ENCODE measurements at places on chromosomes 7 and 10. TPM values are rescaled to one million over a fixed set of nuclear protein-coding genes. Genes with fewer than 3 reads are reported as not detected.

CAV2 gene
- total RNA-seq: 113 TPM

CALML5 gene
- total RNA-seq: not detected

WNT8B gene
- not detected for total RNA-seq

FOXP2 gene
- 13.1 TPM for total RNA-seq

WEE2 gene
- not detected for total RNA-seq

NEUROG3 gene
- not detected for total RNA-seq

FAM25A gene
- not detected for total RNA-seq

TRIM74 gene
- total RNA-seq: not detected

DOCK4 gene
- total RNA-seq: 65.7 TPM

VTI1A gene
- 32.1 TPM for total RNA-seq

VIPR2 gene
- not detected for total RNA-seq

FOXI2 gene
- total RNA-seq: not detected

MBLAC1 gene
- total RNA-seq: 2.9 TPM

ERVW-1 gene
- not detected for total RNA-seq

H2BK1 gene
- not detected for total RNA-seq

STEAP4 gene
- 1.8 TPM for total RNA-seq

ST7 gene
- 22.3 TPM for total RNA-seq

AGAP5 gene
- 3.4 TPM for total RNA-seq

GNGT1 gene
- total RNA-seq: not detected

MRPS33 gene
- total RNA-seq: 13.0 TPM

All from hair follicle dermal papilla cell (primary cell).